Mammary microvascular endothelial cell (primary cell): ENCODE measurements at places on chromosomes 4 and X. TPM values are rescaled to one million over a fixed set of nuclear protein-coding genes. Genes with fewer than 3 reads are reported as not detected.

The GBA3 gene
- total RNA-seq: not detected in 2 replicates

The CD40LG gene
- not detected in 2 replicates for total RNA-seq

The PLXNA3 gene
- 4.5 and 4.9 TPM in 2 replicates for total RNA-seq

The BEX1 gene
- total RNA-seq: 0.25 and 1.00 TPM in 2 replicates

The PABPC5 gene
- total RNA-seq: 0.44 and 0.47 TPM in 2 replicates

The ANOS1 gene
- total RNA-seq: 0.53 and 0.98 TPM in 2 replicates

The FAM9B gene
- total RNA-seq: not detected in 2 replicates

The MUC7 gene
- total RNA-seq: not detected in 2 replicates

The IL13RA1 gene
- 51.7 and 58.1 TPM in 2 replicates for total RNA-seq

The TMEM156 gene
- 4.4 and 6.0 TPM in 2 replicates for total RNA-seq

The TASL gene
- not detected in 2 replicates for total RNA-seq

The TMPRSS11A gene
- not detected in 2 replicates for total RNA-seq

The TKTL1 gene
- total RNA-seq: 0.07 and 0.44 TPM in 2 replicates

The DUX4 gene
- total RNA-seq: not detected in 2 replicates

The TMPRSS11F gene
- total RNA-seq: not detected in 2 replicates

The GYPB gene
- not detected in 2 replicates for total RNA-seq

The L1CAM gene
- 0.05 TPM in 1 of 2 replicates, not detected in the other for total RNA-seq

The ESX1 gene
- total RNA-seq: 0.20 TPM in 1 of 2 replicates, not detected in the other

The VCX2 gene
- not detected in 2 replicates for total RNA-seq

The EVC2 gene
- 2.5 TPM in 2 replicates for total RNA-seq

The SFRP2 gene
- 0.05 TPM in 1 of 2 replicates, not detected in the other for total RNA-seq

The TMSB15A gene
- 7.7 and 8.9 TPM in 2 replicates for total RNA-seq

The RUFY3 gene
- total RNA-seq: 18.5 and 19.1 TPM in 2 replicates

The CLDN34 gene
- total RNA-seq: 1.3 TPM in 1 of 2 replicates, not detected in the other

The GUCY1B1 gene
- 0.39 and 0.87 TPM in 2 replicates for total RNA-seq

The DTHD1 gene
- total RNA-seq: not detected in 2 replicates

The ANXA5 gene
- 735 and 779 TPM in 2 replicates for total RNA-seq

The LIAS gene
- total RNA-seq: 6.6 and 11.3 TPM in 2 replicates

The ZNF630 gene
- total RNA-seq: 1.5 and 1.9 TPM in 2 replicates

The DGAT2L6 gene
- total RNA-seq: 0.20 TPM in 1 of 2 replicates, not detected in the other

The RAB28 gene
- total RNA-seq: 16.2 and 16.9 TPM in 2 replicates

The PAGE2B gene
- not detected in 2 replicates for total RNA-seq
